ENCODE measurements at places on chromosomes 3 and 15. TPM values are rescaled to one million over a fixed set of nuclear protein-coding genes. Genes with fewer than 3 reads are reported as not detected.

The ITIH3 gene
- not detected for total RNA-seq

The NR1I2 gene
- not detected for total RNA-seq

The ADAMTSL3 gene
- 1.7 TPM for total RNA-seq

The RGMA gene
- total RNA-seq: 1.8 TPM

The C3orf52 gene
- total RNA-seq: 5.1 TPM

The PLSCR4 gene
- total RNA-seq: 0.75 TPM

The HES1 gene
- 303 TPM for total RNA-seq

The TP63 gene
- total RNA-seq: not detected

The COL8A1 gene
- 4.7 TPM for total RNA-seq

The FETUB gene
- total RNA-seq: not detected

The CASR gene
- not detected for total RNA-seq

The GPR171 gene
- not detected for total RNA-seq

The CKMT1A gene
- 0.45 TPM for total RNA-seq

The ASB14 gene
- not detected for total RNA-seq

Data from A375 (cell line).